ENCODE measurements at places on chromosomes 5 and 9.

DNA sequence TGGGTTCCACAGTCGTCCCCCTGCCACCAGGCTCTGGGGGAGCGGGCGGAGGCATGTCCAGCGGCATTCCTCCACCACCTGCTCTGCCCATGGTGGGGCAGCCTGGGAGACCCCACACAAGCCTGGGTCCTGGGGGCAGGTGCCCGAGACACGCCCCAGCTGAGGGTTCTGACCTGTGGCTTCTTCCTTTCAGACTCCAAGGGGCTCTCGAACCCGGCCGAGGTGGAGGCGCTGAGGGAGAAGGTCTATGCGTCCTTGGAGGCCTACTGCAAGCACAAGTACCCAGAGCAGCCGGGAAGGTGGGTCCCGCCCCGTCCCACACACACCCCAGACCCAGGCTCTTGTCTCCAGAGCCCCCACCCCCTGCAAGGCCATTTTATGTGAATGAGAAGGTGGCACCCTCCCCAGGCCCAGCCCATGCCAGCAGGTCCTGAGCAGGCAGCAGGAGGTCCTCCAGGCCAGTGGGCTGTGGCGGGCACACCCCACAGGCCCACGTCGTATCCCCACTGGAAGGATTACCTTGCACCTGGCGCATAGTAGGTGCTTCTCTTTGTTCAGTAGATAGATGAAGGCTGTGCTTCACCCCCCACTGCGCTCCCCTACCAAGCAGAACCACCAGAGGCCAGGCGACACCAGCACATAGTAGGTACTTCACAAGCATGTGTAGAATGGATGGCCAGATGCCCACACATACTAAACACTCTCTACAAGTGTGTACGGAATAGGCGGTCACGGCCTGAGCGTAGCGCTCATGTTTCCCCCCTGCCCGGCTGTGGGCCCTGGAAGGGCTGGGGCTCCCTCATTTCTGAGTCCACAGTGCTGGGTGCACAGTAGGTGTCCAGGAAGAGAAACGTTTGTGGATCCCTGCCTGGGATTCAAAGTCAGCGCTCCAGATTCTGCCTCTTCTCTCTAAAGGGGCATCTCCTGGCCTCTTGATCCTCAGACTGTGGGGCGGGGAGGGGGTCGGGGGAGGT, 107.9 kb downstream of the RXRA start:
- no peak for DNase-seq

GRCh38 chr5:1174122-1174936, 27.1 kb upstream of the SLC6A19 start:
- DNase-seq = no peak

DNA sequence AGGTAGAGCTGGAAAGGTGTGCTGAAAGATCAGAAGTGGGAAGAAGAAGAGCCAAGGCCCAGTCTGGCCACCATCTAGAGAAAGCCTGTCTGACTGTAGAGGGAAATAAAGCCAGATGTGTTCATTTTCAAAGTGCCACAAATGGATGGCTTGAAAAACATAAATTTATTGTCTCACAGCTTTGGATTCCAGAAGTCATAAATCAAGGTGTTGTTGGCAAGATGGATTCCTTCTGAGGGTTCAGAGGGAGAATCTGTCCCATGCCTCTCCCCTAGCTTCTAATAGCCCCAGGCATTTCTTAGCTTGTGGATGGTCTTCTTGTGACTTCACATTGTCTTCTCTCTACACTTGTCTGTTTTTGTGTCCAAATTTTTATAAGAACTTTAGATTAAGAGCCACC, 6.2 kb upstream of the PRELID2 start:
- DNase-seq = no peak

DNA sequence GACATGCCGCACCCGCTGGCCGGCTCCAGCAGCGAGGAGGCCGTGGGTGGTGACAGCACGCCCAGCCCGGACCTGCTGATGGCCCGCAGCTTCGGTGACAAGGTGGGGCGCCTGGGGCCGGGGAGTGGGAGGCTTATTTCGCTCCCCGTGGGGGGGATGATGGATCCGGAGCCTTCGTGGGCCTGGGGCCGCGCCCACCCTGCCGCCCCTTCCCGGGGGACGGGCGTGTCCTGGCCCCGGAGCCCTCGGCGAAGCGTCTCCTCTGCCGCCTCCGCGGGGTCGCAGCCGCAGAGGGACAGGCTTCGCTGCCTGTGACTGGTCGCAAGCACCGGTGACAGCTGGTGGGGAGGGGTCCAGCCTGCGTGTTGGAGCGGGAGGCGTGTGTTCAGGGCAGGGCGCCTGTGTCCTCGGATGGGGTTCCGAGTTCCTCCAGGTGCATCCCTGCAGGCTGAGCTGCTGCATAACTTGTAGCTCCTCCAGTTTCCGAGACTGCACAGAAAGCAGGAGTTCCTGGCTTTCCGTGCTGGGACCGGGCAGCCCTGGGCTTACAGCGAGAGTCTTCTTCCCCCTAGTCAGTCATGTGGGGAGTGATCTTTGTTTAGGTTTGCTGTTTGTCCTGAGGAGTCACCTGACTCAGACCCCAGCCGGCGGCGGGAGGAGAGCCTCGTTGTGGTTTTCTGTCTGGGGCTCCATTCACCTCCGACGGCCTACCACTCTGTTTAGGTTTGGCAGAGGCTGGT, 666 bp downstream of the SNX30 start:
- DNase-seq = peak; percentile 56

DNA sequence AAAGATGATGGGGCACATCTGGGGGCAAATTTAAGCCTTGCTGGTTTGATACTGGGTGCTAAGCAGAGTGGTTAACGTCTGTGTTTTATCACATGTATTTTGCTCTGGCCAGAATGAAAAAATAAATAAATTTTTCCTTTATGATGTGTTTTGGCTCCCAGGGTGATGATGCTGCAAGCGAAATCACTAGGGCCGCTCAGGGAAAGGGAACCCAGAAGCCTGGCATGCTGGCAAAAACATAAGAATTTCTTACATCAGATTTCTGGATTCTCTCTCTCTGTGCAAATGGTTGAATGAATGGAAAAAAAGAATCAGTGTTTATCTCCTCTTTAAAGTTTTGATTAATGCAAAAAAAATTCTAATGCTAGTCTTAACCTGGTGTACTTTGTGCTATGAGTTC, 1975.2 kb upstream of the C9orf72 start:
- no peak for DNase-seq

DNA sequence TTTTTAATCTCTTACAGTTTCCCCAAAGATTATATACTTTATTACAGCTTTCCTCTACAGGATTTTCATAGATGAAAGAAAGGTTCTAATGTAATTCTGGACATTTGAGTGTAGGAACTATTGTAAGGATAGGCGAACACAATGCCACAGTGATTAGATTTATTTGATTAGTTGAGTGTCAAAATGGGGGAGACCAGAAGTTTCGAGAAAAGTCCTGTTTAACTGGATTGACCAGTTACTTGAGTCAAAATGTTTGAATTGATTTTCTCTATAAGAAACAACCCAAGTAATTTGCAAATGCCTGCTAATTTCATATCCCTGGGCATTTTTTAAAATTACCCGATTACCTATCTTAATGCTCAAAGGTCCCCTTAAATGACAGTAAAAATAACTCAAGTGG, 50.6 kb downstream of the SMARCA2 start:
- DNase-seq = no peak

GRCh38 chr5:102857076-102857818, 102.1 kb downstream of the PAM start:
- DNase-seq = no peak

DNA sequence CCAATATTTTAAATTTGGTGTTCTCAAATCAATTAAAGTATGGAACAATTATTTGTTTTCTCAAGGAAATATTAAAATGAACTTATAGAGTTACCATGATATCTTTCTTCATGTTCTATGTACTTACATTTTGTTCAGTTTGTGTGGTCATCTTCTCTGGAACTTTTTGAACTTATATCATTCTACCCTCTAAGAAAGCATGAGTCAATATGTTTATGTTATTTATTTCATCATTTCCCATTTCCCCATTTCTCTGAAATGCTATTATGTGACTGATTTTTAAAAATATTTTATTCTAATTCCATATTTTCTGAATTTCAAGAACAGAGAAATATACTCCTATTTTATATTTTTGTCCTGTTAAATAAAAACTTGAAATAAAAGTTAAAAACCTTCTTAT, 123.5 kb upstream of the ACOT12 start:
- DNase-seq = no peak

GRCh38 chr5:35443803-35444595, 173.7 kb upstream of the SPEF2 start:
- DNase-seq = no peak

GRCh38 chr5:34858790-34859189, 19.8 kb downstream of the TTC23L start:
- no peak for DNase-seq

DNA sequence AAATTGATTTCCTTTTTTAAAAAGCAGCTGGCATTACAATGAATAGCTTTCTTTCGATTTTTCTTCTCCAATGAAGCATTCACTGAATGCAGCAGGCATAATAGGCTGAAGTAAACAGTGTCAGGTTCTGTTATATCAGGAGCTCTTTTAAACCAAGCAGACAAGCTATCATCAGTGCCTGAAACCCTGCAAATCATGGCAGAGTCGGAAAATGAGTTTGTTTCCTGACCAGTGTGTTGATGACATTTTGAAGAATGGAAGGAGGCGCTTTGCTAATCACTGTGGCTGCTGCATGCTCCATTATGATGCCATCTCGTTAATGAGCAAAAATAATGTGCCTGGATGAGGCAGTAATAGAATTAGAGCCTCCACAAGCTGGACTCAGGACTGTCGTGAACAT, 284.5 kb downstream of the ZNF608 start:
- DNase-seq = no peak

DNA sequence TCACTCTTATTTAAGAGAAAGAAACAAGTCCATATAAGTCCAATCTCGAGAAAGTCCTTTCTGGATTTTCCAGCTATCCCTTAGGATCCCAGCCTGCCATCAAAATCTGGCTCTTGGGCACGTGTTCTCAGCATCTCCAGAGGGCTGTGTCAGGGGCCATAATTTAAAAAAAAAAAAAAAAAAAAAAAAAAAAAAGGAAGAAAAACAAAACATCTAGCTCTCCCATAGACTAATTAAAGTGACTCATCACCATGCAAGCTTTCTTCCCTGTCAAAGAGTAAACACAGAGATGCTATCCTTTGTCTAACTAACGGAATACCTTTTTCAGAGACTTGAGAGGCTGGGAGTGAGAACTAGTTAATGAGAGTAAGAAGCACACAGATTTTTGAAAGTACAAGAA, 44.9 kb upstream of the MYO10 start:
- DNase-seq = no peak

DNA sequence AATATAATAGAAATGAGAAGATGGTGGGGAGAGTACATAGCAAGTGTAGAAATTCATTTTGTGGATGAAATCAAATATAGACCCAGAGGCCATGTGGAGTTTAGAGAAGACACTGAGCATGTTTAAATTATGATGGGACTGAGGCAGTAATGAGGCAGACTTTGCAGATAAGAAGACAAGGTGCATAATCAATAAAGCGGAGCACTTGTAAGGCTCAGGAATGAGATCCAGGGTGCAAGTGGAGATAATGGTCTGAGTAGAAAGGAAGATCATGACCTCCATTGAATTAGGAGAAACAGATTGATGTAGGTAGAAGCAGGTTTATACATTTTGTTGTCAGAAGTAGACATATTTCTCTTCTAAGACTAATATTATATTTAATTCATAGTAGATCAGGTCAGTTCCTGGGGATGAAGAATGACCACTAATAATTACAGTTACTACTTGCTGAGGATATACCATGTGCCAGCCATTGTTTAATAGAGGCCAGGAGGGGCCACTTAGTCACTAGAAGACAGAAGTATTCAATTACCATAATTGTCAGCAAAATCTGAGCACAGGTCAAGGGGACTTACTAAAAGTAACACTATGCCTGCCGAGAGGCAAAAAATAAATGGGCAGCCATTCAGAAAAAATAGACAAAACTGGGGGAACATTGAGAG, 479.8 kb downstream of the DNAH5 start:
- DNase-seq = no peak

DNA sequence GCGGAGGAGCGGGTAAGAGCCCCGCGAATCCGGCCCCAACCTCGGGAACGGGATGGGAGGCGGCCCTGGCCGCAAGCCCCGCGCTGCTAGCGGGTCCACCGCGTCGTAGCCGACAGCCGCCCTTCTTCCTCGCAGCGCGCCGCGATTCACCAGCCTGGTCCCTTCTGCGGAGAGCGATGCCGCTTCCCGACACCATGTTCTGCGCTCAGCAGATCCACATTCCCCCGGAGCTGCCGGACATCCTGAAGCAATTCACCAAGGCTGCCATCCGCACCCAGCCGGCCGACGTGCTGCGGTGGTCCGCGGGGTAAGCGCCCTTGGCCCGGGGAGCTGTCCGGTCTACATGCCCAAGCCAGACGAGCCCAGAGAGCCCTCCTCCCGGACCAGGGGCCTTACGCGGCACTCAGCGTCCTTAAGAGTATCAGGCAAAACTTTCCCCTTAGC, 335 bp downstream of the ROPN1L start:
- no peak for DNase-seq
